CD4-positive, alpha-beta T cell treated with Interferon gamma for 1 hour (primary cell): ENCODE measurements at places on chromosomes 13 and 19.
A peak's percentile ranks its signal among the peaks of the same experiment; 100 is the strongest.

DNA sequence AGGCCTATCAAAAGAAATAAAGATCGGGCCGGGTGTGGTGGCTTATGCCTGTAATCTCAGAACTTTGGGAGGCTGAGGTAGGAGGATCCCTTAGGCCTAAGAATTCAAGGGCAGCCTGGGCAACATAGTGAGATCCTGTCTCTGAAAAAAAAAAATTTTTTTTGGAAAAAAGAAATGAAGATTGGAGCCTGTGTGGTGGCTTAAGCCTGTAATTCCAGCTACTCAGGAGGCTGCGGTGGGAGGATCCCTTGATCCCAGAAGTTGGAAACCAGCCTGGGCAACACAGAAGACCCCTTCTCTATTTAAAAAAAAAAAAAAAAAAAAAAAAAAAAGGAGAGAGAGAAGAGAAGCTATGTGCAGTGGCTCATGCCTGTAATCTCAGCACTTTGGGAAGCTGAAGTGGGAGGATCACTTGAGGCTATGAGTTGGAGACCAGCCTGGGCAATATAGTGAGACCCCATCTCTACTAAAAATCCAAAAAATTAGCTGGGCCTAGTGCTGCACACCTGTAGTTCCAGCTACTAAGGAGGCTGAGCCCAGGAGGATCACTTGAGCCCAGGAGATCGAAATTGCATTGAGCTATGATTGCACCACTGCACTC, 14.7 kb upstream of the LYPD3 start:
- DNase-seq = no peak

DNA sequence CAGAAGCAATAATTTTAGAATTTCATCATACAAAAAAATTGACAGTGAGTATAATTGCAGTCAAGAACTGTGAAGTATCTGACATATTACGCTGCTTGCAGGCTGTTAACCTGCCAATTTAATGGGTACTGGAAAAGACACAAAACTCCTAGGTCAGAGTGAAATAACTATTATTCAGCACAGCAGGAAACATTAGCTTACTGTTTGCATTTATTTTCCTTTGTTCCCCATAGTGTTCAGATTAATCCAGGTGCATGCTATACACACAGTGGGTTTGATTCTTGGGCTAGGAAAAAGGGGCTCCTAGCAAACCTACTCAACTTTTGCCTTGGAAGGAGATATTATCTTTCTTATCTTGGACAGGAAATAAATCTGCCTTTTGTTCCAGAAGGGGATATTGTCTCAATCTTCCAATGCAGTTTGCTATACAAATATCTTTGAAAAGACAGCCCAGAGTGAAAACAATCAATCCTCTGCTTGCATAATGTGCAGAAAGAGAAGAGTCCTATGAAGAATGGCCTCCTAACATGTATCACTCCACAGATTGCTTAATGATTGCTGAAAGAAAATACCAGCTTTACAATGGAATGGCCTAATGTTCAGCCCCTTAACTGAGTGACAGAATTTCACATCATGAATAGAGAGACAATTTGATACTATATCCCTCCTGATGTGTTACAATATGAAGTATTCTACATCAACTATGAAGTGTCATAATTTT, 443.4 kb downstream of the TBC1D4 start:
- no peak for DNase-seq

- no peak for DNase-seq
Observed at GRCh38 chr19:55118401-55118991, 1.1 kb upstream of the PPP1R12C start.

DNA sequence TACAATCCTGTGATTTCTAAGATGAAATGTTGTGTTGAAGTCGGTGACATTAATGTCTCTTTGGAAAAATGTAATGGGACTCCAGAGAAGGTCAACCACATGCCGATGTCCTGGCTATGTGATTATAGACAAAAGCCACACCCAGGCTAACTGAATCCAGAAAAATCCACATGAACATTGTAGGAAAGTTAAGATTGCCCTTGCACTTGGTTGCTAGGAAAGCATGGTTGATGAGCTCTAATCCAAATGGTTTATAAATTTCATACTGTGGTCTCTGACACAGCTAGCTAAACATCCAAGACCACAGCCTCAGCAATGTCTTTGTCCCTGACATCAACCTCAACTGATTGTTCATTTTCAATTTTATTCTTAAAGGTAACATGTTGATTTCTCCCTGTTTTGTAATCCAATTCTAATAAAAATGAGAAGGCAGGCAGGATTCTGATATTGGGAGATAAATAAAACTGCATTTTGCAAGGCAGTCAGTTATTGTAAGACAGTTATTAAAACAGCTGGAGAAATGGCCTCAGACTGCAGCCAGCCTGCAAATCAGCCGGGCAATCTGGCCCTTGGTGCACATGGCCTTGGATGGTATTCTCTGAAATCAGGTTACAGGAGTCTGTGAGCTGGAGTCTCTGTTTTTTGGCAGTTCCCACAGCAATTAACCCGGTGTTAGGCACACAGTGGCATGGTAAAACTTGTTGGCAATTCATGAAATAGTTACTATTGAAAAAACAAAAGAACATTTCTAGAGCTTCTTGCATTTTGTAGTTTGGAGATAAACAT, 93.9 kb downstream of the STARD13 start:
- DNase-seq = no peak

GRCh38 chr13:32010136-32010535, 21.4 kb upstream of the FRY start:
- no peak for DNase-seq

DNA sequence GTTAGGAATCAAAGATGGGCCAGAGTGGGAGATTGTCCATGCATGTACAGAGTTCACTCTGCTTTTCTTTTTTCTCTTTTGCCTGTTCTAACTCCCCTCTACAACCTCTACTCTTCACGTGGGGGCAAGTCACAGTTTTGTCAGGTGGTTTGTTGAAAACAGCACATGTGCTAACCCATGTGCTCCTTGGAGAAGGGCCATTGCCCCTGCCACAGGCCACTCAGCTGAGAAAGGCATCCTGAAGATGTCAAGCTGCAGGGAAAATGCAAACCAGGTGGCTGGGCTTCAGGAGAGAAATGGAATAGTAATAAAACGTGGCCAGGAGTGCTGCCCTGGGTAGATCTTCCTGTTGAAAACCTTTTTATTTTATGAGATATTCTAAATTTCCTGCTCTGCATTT, 35.3 kb upstream of the SLC10A2 start:
- DNase-seq = no peak

DNA sequence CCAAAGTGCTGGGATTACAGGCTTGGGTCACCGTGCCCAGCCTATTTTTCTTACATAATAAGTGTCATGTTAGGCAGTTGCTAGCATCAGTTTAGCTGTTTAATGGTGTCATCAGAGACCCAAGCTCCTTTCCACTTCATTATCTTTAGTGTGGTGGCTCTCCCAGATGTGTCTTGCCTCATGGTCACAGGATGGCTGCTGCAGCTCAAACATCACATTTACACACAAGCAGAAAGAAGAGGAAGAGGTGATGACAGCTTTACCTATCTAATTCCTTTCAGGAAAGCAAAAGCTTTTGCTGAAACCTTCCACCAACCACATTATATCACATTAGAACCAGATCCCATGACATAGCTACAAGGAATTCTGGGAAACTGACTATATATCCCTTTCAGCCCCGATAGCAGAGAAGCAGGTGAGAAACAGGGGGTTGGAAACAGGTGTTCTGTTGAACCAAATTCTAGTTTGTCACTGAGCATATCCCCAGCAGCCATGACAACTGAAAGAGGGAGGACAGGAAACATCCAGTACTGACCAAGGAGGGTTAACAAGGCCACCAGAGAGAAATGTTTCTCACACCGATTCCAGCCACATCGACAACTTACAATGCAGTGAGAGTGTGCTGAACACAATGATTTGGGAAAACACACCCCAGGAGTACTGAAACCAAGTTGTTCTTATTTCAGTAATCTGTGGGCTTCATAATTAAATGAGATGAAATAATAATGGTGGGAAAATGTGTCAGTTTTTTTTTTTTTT, 617.0 kb downstream of the UQCRFS1 start:
- no peak for DNase-seq

- DNase-seq = no peak
Observed at GRCh38 chr13:112530861-112531260, 57.1 kb downstream of the TUBGCP3 start.

GRCh38 chr13:37375724-37376123, 222.8 kb downstream of the POSTN start:
- no peak for DNase-seq

DNA sequence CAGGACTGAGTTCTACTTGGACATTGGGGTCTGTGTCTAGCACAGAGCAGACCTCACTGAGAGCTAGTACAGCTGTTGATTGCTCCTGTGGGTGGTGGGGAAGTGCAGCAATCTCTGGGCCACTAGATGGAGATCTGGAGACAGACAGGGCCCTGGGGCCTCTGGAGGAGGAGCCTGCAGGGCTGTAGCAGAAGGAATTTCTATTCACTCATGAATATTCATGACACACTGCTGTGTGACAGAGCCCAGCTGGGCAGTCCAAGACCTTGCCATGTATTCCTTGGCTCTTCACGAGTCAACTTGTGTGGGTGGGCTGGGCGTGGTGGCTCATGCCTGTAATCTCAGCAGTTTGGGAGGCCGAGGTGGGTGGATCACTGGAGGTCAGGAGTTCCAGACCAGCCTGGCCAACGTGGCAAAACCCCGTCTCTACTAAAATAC, 37.5 kb downstream of the SUGP2 start:
- peak; percentile 11 for DNase-seq
